Stimulated activated CD4-positive, alpha-beta T cell treated with anti-CD3 and anti-CD28 coated beads, Interleukin-1b, Interleukin-23, amount 100 ng/mL, for 1 hour (primary cell): ENCODE measurements at places on chromosomes 1 and 21.

DNA sequence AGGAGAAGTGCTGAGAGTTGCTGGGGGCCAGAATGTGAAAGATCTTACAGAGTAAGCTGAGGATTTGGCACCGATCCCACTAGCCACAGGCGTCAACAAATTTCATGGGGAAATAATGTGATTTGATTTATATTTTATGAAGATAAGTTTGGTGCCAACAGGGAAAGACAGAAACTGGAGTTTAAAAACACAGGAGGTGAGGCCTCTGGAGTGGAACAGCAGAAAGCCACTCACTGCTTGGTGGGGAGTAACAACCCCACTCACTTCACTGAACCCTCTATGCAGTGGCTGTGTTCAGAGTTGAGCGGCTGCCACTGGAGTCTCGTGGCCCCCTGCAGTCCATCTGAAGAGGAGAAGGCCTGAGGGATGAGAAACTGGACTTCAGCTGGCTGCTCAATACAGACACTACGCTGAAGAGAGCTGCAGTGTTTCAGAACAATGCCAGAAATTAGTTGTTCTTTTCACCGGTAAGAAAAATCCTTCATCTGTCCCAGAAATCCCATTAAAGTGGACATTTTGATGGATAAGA is 48.0 kb upstream of the RXRG start:
- DNase-seq: no peak

- no peak for DNase-seq
These were observed 10.2 kb downstream of the SDHB start for GRCh38 chr1:17043676-17044075.

- DNase-seq: no peak
These were observed 110.3 kb upstream of the CHRM3 start for GRCh38 chr1:239276051-239276450.

DNA sequence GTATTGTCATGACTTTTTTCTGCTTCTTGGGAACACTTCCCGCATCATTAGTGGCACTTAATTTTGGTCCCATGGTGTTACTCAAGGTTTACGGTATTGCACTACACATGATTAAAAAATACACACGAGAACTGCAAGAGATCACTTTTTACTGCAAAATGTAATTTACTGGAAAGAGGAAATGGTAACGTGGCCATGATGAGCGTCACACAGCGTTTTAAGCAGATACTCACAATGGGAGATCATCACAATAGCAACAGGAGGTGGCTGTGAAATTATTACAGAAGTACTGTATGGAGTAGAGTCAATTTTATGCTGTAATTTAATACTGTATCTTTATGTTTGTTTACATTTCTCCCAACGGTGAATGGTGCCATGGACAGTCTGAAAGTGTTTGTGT is 1510.3 kb downstream of the AMY1C start:
- DNase-seq: no peak

GRCh38 chr1:8879922-8880676 is 1.6 kb upstream of the ENO1 start:
- no peak for DNase-seq

- no peak for DNase-seq
These were observed 2.1 kb downstream of the CDC7 start for GRCh38 chr1:91502672-91503184.
